SK-N-DZ (cell line): ENCODE measurements at places on chromosomes 1 and 21.
A peak's percentile ranks its signal among the peaks of the same experiment; 100 is the strongest.

DNA sequence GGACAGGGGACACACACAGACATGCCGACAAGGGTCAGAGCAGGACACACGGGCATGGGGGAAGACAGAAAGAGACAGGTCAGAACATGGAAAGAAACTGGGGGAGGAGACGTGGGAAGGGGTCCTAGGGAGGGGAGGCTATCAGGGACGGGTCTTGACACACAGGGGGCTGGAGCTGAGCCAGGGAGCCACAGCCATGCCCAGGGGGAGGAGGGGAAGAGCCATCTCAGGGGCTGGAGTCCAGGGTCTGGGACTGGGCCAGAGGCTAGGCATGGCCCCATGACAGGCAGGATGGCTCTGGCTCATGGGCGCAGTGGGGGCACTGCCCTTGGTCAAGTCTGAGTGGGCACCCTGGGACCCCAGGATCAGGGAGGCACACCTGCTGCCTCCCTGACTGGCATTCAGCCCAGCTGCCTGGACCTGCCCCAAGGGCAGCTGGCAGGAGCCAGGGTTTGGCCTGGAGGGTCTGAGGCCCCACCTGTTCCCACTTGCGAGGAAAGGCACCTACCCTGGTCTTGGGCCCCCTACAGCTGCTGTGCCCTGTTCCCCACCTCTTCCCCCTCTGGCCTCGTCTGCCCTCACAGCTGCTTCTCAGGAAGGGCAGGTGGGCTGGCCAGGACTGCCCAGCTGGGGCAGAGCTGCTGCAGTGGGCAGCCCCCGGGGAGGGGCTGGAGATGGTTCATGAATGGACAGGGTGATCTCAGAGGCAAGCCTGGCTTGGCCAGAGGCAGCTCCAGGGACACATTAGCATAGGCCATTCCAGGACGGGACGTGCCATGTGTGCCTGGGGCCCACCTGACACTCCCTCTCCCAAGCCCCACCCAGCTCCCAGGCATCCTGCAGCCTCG is 42.9 kb downstream of the HSPG2 start:
- DNase-seq: no peak

DNA sequence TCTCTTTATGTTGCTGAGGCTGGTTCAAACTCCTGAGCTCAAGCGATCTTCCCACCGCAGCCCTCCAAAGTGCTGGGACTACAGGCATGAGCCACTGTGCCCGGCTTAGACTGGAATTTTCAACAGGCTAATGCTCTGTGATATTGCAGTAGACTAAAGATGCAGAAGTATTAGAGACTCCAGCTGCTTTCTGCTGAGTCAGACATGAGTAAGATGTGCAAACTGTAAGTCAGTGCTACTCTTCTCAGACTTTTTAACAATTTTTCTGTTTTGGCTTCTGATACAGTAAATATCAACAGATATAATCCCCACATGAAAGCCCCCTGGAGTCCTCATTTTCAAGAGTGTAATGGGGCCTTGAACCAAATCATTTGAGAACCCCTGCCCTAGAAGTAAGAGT is 29.3 kb upstream of the NLRP3 start:
- DNase-seq: no peak

GRCh38 chr1:20723159-20723536 is 5.3 kb upstream of the KIF17 start:
- no peak for DNase-seq

- peak; percentile 2 for DNase-seq
Observed at GRCh38 chr1:207910591-207911354, at the start of gene CD34. TSS of gene CD34 (minus strand) at chr1:207911125. CDS start at chr1:207911080, 45 bp downstream.

DNA sequence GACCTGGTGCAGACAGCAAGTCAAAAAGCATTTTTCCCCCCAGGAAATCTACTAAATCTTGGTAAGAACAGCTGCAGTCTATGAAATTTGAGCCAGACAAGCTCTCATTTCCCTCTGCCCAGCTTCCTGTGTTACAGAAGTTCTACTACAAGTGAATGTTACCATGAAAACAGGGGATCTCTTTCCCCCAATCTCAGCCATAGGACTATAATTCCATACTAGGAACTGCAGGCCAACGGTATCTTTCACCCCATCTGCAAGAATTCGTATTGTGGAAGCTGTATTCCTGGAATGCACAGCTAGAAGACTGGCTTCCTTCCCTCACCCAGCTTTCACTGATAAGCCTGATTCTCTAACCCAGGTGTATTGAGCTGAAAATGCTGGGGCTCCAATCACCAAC is 1655.4 kb downstream of the BRINP3 start:
- peak; percentile 41 for DNase-seq

GRCh38 chr1:246454655-246455054 is 52.4 kb downstream of the SMYD3 start:
- no peak for DNase-seq

GRCh38 chr1:178632653-178633052 is 92.4 kb upstream of the RALGPS2 start:
- DNase-seq: no peak

- DNase-seq: no peak
Observed at GRCh38 chr1:232280910-232281309, 349.0 kb downstream of the SIPA1L2 start.

GRCh38 chr1:113388621-113389358 is 1.5 kb upstream of the MAGI3 start:
- peak; percentile 78 for DNase-seq

GRCh38 chr1:180301135-180301742 is 71.2 kb downstream of the LHX4 start:
- DNase-seq: no peak

DNA sequence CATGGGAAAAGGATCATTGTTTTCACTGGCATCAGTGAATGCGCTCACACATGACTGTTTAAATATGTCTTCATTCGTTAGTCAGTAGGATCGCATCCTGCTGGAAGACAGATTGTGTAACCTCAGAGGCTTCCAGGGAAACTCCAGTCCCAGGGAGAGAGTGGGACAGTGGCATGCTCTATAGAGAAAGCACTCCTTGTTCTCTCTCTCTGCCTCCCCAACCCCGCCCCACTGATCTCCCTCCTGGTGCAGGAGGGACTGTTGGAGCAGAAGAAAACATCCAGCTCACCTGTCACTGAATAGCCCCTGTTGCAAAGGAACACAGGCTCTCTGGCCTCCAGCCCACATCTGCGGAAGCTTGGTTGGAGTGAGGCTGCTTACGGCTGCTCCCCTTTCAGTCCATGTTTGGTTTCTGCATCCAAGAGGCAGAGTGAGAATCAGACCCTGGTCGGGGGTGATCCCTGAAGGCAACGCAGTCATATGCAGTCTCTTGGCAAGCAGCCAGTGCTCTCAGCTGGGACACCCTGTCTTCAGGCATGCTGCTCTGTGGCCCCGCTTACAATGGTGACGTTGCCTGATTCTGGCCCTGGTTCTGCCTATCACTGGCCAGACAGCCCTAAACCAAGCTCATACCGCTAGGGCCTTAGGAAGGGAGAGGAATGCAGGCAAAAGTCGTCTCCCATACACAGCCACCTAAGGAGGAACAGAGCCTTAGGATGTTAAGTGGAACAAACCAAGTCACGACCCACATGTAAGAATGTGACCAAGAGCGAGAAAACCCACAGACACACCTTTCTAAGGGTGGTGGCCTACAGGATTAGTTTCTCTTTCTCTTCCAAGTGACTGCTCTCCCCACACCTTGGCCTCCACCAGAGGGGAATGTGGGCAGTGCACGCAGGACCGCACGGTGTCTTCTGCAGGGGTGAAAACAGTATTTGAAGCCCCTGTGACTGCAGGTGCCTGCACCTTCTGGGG is 39.7 kb downstream of the BACE2 start:
- no peak for DNase-seq

GRCh38 chr21:34598931-34599400 is 15.9 kb downstream of the RCAN1 start:
- no peak for DNase-seq

DNA sequence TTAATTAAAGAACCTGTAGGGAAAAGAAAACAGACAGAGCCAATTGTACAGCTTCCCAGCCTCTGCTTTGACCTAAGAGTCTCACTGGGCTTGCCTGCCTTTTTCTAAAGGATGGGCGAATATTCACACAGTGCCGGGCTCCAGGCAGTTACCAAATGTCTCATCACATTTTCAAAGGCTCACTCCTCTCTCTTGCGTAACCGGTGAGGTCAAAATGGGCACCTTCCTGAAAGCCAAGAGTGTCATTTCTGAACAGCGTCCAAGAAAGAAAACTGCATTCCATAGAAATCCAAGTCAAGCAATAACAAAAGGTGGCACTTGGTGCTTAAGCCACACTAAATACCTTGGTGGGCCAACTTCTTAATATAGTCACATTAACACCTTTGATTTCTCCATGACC is 710 bp upstream of the PALMD start:
- DNase-seq: no peak

- no peak for DNase-seq
Observed at GRCh38 chr1:240492832-240493440, 119.0 kb downstream of the GREM2 start.

GRCh38 chr1:173249349-173249748 is 42.2 kb upstream of the TNFSF4 start:
- DNase-seq: no peak

DNA sequence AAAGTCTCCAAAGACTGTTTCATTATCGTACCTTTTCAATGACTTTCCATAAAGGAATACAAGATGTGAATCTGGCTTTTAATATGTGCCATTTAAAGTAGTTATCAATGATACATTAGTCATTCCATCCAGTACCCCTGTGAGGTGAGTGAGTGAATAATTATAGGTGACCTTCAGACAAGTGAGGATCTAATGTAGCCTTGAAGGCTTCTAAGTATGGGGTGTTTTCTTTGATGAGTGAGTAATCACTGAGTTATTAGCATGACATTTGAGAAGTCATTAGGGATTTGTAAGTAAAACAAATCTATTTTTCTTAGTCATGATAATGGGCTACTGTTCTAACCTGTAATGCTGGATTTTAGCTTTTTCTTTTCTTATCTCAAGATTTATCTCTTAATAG is 831.4 kb downstream of the ADGRL2 start:
- DNase-seq: no peak

DNA sequence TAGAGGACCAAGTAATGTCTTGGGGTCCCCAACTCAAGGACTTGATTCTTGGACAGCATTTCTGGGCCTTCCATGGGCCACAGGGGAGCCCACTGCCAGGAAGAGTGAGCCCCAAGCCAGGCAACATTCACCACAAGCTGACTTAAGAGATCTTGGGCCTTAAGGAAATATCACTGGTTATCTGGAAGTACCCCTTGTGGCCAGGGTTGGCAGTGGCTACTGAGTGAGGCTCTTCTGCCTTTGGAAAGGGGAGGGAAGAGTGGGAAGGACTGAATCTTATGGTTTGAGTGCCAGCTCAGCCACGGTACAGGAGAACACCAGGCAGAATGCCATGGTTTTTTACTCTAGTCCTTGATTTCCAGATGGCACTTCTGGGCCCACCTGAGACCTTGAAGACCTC is 228.9 kb upstream of the RGS18 start:
- no peak for DNase-seq

DNA sequence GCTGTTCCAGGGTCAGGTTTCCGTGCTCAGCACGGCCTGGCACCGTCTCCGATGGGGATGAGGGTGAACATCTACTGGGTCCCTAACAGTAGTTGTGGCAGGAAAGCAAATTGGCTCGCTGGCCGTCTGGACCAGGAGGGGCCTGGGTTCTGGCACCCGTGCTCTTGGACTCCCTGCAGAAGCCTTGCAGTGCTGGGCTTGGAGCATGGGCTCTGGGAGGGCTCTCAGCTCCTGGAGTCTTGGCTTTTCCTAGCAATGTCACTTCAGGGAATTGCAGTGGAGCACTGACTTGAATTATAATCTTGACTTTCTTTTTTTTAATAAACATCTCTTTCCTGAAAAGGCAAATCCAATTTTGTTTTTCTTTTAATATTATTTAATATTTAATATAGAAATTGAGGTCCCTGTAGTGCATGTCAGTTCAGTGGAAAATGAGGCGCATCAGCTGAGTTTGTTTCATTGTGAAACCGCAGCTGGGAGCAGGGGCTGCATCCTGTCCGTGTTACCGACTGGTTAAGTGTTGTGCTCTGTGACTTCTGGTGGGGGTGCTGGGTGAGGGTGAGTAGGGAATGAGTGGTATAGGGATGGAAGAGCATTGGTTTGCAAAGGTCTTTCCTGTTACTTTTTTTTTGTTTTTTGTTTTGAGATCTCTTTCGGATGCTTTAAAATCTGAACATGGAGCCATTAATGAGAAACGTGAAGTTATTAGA is 64.1 kb downstream of the PEX14 start:
- DNase-seq: no peak

DNA sequence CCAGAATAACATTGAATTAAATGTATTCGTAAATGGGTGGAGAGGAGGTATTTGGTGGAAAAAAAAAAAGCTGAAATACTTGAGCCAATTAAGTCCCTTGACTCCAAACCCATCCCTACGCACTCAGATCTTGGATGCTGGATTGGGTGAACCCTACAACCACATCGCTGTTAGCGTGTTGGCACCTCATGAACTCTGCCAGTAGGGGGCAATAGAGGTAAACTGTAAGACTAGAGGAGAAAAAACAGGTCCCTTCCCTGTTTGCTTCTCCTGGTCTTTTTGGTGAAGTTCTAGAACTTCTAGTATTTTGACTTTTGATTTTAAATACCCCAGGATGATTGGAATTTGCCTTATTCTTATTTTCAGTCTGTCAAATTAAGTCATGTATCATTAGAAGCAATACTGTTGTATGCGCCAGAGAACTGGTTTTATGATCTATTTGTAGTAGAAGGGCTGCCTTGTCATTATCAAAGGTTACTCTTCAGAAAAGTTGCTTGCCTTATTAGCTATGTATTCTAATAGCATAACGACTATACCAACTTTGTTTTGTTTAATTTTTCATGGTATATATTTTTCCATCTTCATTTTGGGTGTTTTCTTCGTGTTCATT is 1.9 kb upstream of the OR13G1 start:
- DNase-seq: peak; percentile 62

GRCh38 chr1:54302951-54303843 is 103.0 kb downstream of the SSBP3 start:
- no peak for DNase-seq

DNA sequence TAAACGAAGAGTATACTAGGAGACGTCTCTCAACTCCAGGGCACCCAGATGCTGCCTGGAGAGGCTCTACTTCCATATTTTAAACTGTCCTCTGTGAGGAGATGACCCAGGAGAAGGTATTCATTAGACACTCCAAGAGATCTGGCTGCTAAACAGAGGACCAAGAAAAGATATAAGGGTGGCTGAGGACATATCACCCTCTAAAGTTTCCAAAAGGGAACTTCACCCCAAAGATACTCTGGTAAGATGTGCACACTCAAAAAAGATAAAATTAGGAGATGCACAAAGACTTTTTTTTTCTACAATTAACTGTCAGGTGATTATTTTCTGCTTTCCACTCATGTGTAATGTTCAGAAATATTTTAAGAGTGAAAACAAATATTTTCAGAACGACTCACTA is 1.4 kb downstream of the ZNF670 start:
- no peak for DNase-seq

GRCh38 chr1:35361638-35362037 is 93.1 kb downstream of the ZMYM4 start:
- DNase-seq: no peak
